Hepatocyte (in vitro differentiated cells): ENCODE measurements at places on chromosomes 2 and 18. TPM values are rescaled to one million over a fixed set of nuclear protein-coding genes. Genes with fewer than 3 reads are reported as not detected.

GRCh38 chr2:159379181-159379580 lies 92.7 kb upstream of the WDSUB1 start:
- H3K4me3 ChIP-seq = no peak overlapping the region
- H3K4me1 ChIP-seq = peaks cover 14% of the 10 kb centered on the region
- H3K36me3 ChIP-seq = no peaks in the 10 kb centered on the region

DNA sequence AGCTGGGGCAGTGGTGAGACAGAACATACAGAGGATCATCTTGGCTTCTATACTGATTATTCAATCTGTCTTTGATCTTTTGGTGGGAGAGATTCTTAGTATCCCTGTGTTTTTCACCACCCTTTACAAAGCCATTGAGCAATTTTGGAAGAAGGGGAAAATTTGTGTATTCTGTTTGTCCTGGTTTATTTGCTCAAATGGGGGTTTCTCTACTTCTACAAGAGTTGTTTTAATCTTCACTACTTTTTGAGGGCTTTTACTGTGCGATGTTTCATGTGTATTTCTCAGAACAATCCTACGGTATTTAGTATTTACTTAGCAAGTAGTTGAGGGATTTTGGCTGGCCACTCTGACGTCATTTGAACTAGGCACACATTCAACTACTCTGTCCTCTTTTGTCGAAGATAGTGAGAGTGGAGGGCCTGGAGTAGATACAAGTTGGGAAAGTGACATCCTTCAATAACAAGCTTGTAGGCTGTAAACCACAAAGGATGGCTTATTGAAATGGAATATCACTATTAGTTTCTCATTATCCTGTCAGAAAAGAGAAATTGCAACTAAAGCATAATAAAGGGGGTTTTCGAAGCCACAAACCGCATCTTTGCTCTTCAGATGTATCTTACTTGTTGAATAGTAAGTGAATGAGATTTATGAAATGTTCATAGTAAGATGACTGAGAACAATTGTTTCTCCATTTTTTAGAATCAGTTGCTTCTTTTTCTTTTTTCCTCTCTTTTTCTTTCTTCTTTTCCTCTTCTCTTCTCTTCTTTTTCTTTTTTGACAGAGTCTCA lies 24.8 kb downstream of the FMNL2 start:
- no peak for DNase-seq
- peaks cover 6% of the 10 kb centered on the region for H3K4me1 ChIP-seq
- H3K4me3 ChIP-seq = no peak overlapping the region
- H3K27ac ChIP-seq = no peak overlapping the region

DNA sequence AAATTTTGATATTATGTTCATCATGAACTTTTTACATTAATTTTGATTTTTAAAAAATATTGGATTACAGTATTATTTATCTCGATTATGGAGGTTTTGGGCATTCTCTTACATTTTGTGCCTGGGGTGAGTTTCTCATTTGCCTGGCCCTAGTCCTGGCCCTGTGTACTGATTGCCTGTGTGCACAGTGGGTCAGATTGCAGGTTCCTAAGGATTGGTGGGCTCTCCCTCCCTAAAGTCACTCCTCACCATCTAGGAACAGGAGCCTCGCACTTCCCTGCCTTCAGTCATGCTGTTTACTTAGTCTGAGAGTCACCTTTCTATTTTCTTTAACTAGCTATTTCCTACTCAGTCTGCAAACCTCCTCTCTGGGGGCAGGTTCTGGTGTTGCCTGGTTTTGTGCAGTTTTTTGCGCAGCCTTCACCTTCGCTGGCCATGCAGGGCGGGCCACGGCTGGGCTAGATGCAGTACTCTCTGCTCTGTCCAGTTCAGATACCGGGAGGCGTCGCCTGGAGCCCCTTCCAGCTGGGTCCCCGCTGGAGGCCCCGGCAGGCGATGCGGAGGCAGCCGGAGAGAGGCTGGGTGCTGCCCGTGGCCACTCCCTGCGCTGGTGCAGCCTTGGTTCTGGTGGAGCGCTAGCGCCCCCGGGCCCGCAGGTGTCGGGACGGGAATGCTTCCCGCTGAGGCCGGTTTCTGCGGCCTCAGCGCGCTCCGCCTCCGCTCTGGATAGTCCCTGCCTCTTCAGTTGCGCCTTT lies 23.3 kb upstream of the MC5R start:
- H3K4me3 ChIP-seq = peak overlapping the region; percentile 28
- peak; percentile 87 for DNase-seq
- peaks cover 3% of the 10 kb centered on the region for H3K27me3 ChIP-seq
- H3K4me1 ChIP-seq = peaks cover 7% of the 10 kb centered on the region
- H3K27ac ChIP-seq = no peak overlapping the region

The CXCR1 gene
- polyA plus RNA-seq = not detected in 2 replicates

- H3K27ac ChIP-seq = no peak overlapping the region
- H3K36me3 ChIP-seq = no peaks in the 10 kb centered on the region
- H3K27me3 ChIP-seq = no peaks in the 10 kb centered on the region
- DNase-seq = peak; percentile 19
- H3K4me3 ChIP-seq = no peak overlapping the region
These were observed 246.7 kb upstream of the EPHA4 start for GRCh38 chr2:221818616-221819320.

DNA sequence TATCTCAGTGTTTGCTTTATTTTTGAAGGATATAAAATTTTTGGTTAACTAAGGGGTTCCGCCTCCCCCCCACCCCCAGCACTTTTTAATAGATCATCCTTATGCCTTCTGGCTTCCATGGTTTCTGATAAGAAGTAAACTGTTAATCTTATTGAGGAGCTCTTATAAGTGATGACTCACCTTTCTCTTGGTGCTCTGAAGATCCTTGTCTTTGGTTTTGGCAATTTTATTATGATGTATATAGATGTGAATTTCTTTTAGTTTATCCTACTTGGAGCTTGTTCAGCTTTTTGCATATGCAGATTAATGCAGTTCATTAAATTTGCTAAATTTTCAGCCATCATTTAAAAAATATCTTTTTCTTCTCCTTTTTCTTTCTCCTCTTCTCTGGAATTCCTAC lies 91.7 kb upstream of the CTAGE1 start:
- peaks cover 4% of the 10 kb centered on the region for H3K4me1 ChIP-seq
- H3K27ac ChIP-seq = no peak overlapping the region
- H3K4me3 ChIP-seq = no peak overlapping the region
- no peak for DNase-seq
- no peaks in the 10 kb centered on the region for H3K36me3 ChIP-seq

The TRABD2A gene
- 1.6 and 2.9 TPM in 2 replicates for polyA plus RNA-seq
